Urothelium cell line (cell line): ENCODE measurements at places on chromosomes 13 and 19.

- no peak for DNase-seq
These were observed 159.5 kb downstream of the KDM4B start for GRCh38 chr19:5128251-5128935.

DNA sequence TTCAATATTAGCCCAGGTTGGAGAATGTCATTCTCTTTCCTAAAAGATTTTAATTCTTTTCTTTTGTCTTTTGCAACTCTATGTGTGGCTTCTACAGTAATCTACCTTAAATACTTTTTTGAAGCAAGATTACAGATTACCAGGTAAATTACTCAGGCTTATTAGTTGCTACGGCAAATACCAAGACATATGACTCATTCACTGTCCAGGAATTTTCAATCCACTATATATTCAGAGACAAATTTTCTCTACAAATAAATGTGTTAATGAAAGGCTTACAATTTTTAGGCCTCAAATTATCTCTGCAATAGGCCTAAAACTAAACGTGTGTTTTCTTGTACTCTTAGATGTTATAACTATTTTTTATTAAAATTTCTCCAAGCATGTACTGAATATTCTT lies 631.3 kb downstream of the DIAPH3 start:
- DNase-seq: no peak

DNA sequence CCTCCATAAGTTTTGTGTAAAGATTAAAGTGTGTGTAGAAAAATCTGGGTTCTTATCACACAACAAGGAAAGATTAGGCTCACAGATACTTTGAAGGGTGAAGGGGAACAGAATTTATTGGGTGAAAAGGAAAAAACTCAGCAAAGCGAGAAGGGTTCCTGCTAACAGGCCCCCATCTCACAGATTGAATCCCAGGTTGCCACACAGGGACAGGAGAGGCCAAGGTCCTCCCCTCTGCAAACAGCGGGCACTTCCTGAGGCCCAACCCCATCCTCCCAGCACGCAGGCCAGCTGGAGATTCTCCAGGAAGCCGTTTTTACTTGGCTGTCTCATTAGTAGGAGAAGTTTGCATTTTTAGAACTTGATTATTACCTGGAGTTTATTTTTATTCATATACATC lies 15.2 kb upstream of the ERCC5 start:
- DNase-seq: no peak

DNA sequence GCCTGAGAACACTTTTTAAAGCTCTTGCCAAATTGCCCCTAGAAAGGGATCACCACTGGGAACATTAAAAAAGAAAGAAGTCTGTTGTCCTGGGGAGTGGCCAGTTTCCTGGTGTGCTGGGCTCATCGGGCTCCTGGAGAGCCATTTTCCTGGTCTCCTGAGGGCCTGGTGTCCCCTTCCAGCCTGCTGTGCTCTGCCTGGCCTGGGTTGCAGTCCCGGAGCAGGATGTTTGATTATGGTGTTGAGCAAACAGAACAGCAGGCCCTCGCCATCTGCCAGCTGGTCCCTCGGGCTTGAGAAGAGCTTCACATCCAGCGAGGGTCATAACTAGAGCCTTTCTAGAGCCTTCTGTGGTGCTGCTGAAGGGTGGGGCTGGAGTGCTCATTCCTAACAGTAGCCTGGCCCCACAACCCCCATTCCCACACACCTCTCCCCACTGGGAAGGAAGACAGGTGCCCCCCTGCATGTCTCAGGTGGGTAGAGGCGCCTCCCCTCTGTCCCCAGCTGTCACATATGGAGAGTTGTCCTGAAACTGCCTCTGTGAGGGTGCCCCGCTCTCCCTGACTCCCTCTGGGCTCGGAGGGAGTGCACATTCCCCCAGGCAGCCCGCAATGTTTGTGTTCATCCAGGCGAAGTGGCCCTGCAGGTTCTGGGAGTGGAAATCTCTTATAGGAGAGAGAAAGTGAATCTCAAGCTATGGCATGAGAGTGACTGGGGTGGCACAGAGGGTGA lies 151.1 kb downstream of the SIPA1L3 start:
- no peak for DNase-seq

DNA sequence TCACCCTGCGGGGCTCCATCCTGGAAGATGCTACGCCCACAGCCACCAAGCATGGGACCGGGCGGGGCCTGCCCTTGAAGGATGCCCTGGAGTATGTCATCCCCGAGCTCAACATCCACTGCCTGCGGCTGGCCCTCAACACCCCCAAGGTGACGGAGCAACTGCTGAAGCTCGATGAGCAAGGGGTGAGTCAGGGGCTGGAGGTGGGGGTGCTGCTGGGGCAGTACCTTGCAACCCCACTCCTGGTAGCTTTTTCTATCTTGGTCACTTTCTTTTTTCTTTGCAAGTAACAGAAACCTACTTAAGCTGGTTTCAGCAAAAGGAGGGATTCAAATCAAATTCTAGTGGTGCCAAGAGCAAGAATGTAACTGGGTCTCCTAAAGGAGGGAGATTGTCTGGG lies 124.1 kb downstream of the DPF1 start:
- DNase-seq: no peak
